H4 (cell line): ENCODE measurements at places on chromosomes 7 and 10.

DNA sequence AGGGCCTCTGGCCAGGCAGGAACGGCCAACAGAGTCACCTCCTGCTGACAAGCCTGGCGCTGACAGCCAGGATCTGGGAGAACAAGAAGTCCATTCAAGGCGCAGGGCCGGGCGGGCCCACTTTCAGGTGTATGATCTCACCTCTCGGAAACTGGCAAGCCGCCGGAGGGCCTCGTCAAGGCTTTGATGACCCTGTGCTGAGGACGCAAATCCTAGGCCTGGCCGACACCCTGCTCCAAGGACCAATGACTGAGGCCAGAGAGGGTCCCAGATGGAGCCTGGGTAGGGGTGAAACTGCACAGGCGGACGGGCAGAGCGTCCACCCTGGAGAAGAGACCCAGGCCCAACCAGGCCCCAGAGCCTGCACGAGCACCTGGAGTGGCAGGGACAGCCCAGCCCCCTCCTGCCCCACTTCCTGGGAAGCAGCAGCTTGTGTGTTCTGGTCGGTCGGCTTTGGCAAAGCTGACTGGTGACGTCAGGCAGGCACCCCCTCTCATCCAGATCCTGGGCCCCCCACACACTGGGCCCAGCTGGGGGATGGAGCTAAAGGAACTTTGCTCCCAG is 30.6 kb downstream of the MYL10 start:
- DNase-seq = no peak

GRCh38 chr10:75828413-75828812 is 397.0 kb downstream of the LRMDA start:
- DNase-seq = no peak

- DNase-seq = no peak
These were observed 82.9 kb upstream of the STRIP2 start for GRCh38 chr7:129351320-129351719.

DNA sequence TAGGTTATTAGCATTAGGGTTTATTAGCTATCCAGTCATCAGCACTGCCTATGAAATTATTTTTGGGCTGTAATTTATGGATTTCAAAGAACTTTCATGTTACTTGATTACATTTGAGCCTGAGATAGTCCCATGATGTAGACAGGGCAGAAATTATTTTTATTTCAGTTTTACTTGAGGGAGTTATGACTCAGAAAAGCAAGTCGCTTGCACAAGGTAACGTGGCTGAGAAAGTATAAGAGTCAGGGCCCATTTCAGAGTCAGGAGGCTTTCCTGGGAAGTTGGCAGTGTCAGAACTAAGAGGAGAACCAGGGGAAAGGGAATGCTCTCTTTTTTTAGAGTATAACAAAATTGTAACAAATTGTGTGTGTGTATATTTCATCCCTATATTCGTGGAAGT is 16.5 kb downstream of the GATA3 start:
- DNase-seq = no peak

DNA sequence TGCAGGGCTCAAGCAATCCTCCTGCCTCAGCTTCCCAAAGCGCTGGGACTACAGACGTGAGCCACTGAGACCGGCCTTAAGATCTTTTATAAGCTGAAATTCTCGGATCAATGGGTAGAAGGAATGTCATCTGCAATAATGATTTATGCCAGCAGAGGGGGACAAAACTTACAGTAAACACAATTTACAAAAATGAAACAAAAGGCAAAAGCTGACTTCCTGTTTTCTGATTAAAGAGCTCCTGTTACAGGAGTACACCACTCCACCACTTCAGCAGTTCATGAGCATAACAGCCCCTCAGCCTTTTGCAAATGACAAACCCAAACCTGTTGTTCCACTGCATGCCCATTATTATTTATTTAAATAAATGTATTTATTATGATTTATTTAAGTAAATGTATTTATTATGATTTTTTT is 88.5 kb upstream of the ATP6V0A4 start:
- peak; percentile 75 for DNase-seq

DNA sequence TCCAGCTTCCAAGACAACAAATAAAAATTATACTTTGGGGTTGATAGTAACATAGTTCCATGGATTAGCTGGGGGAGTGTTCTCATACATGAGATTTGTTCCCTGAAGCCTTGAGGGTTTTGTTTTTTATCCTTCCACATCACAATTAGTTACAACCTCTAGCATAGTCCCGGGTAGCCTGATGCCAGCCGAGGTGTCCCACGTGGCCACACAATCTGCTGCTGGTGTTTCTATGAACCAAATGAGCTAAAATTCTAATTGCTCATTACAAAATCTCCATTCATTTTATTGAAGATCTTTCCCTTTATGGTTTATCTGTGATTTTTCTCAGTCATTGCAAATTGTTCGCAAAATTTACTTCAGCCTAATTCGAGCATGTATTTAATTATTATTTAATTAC is 84.7 kb downstream of the CACNA2D1 start:
- DNase-seq = no peak

DNA sequence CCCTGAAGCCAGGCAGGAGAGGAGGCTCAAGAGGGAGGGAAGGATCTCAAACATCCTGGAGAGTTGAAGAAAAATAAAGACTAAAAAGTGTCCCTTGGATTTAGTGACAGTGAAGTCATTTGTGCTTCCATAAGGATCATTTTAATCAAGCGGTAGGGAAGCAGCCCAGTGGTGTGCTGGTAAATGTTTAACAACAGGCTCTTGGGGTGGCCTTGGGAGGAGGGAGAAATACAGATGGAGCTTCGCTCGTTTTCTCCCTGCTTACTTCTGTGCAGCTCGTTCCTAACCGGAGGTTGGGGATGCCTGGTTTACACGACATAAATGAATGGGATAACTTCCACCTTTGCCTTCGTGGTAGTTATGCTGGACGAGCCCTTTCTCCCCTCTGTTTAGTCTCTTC is 140.0 kb downstream of the CAMK1D start:
- DNase-seq = no peak

- DNase-seq = peak; percentile 49
These were observed 11.6 kb upstream of the ERCC6 start for GRCh38 chr10:49550563-49550962.

DNA sequence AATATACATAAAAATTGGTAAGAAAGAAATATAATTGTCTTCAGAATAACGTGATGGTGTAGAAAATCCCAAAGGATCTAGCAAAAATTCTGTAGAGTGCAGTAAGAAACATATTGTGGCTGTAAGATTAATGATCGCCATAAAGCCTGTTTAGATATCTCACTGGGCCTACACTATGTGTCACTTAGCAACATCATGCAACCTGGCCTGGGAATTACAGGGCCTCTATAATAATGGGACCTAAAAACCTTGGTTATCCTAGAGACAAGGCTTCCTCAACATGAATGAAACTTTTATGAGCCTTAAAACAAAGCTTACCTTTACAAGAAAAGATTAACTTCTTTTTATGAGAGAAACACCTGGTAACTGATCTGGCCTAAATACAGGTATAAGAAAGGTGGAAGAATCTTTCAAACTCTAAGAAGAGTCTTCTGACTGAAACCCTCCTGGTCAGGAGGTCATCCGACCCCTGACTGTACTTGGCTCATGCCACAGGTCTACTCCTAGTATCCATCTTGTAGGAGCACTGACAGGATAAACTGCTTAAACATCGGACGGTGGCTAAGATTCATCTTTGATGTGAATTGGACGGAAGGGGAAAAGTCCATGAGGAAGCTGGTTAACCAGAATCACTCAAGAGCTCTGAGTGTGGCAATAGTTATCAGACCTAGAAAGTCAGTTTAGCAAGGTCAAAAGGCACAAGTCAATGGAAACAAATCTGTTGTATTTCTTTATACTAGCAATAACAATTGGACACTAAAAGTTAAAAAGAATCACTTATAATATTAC is 1155.1 kb upstream of the SORCS1 start:
- no peak for DNase-seq

GRCh38 chr7:158093156-158093796 is 494.3 kb downstream of the PTPRN2 start:
- DNase-seq = no peak

DNA sequence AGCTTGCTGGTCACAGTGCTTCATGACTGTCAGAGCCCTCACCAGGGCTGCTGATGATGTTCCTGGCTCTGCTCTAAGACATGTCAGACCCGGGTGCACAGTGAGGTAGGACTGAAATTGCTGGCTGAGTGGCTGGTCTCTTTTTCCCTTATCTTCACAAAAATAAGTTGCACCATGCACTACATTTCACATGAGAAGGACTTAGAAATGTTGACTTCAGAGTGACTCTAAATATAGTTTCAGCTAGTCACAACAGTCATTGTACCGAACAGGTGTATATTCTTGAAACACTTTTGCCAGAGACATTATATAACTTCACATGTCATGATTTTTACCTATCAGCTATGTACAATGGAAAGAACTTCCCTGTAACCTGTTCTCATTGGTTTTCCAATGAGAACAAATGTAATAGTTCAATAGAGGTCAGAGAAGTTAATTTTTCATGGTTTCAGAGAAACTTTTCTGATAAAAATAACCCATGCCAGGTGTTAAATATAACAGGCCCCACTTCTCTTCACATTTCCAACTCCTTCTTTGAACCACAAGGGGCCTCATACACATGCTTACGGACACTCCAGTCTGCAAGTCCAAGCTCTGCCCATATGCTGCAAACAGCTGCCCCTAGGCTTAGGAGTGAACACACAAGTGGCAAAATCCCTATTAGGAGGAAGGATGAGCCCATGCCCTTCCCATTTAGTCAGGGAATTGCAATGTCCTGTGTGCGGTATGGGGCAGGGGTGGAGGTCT is 115.6 kb downstream of the CDK6 start:
- DNase-seq = no peak

DNA sequence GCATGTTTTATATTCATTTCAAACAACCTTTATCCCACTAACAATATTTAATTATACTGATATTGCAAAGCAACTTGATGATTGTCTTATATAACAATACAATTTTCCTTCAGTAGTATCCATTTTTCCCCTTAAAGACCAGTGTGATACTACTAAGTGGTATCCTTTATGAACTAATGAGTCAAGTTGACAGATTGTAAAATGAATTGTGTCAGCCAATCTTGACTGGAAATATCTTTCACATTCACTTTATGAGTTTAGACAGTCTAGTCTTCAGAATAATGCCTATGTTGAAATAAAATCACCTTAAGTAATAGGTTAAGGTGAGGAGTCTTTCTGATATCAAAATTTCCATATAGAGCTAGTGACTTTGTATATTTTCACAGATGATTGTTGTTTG is 950.0 kb upstream of the CELF2 start:
- DNase-seq = no peak

GRCh38 chr7:131489196-131489595 is 67.2 kb downstream of the PODXL start:
- no peak for DNase-seq

DNA sequence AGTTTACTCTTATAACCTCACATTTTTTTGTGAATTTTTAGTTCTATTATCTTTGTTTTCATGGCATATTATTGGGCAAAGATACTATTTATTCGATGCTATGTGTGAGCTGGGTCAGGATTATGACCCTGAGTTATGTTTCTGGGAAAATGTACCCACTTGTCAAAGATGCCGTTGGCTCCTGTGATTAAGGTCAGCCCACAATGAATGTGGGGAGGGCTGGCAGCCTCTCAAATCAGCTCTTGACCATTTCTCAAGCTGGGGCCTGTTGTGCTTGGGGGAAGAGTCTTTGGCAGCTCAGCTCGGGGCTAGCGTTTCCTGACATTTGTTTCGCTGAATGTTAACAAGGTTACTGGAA is 97.5 kb downstream of the TCF7L2 start:
- peak; percentile 32 for DNase-seq

DNA sequence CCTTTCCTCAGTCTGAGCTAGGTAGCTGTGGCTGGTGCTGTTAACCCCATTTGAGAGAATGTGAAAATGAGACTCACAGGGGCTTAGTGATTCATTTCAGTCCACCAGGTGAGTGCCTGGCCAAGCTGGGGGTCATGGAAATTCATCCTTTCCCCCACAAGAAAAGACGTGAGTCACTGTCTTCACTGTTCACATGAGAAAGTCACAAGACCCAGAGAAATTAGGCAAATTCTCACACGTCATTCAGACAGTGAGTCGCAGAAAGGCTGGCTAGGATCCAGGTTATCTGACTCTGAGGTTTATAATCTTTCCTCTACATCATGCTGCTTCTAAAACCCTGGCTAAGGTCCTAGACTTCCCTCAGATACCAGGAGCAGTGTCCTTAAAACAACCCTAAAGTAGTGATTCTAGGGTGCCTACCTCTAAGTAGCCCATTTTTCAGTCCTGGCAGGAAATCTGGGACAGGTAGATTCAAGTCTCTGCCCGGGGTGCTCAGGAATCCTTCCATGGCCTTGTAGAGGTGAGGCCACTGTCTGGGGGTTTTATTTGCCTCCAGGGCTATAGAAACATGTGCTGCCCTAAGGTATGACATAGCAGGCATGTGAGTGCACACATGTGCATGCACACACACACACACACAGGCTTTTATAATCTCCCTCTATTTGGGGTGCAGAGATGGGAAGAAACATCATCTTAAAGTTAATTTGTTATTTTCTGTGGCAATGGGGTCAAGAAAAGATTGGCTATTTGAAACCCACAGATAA is 427.9 kb upstream of the CELF2 start:
- DNase-seq = peak; percentile 85

- no peak for DNase-seq
These were observed 112.4 kb upstream of the ADO start for GRCh38 chr10:62692085-62692484.

DNA sequence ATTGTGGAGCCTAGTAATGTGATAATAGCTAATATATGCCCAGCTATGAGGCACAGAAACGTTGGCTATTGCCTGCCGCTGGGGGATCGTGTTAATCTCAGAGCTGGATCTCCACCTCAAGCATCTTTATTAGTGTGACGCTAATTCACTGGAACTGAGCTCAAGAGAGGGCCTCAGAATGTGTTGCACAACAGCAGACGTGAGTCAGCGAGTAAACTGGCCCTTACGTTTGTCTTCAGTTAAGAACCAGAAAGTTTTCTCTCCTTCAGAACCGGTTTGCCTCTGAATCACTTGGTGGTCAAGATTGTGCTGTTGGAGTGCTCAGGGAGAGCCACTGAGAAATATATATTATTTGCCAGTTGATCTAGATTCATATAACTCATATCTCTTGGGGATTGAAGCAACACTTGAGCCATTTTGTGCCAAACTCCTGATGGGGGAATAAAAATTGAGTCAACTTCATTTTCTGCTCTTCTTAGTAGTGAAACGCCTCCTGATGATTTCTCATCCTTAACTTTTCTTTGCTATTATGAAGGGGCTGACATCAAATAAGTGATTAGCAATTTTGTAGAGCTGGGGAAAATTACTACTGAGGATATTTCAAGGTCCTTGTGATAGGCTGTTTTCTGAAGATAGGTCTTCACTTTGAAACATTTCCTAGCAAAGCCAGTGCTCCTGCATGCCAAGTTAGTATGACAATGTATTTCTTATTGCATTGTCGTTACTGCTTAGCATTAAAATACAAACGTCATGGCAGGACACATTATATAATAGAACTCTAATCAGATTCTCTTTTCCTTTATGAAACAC is 22.3 kb downstream of the BZW2 start:
- peak; percentile 100 for DNase-seq

DNA sequence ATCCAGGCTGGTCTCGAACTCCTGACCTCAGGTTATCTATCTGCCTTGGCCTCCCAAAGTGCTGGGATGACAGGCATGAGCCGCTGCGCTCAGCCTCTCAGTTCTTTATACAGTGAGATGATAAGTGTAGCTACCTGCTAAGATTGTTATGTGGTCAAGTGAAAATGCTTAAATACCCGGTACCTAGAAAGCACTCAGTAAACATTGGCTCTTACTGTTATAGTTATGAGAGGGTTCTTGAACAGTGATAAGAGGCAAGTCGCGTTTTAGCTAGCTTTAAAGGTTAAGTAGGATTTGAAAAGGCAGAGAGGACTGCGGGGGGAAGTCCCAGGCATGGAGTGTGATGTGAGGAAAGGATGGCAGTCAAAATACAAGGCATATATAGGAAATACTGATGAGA is 4.5 kb downstream of the ZKSCAN1 start:
- no peak for DNase-seq

GRCh38 chr7:80643336-80643915 is 5.0 kb downstream of the CD36 start:
- no peak for DNase-seq
